ENCODE measurements at places on chromosomes 12 and 14.
A peak's percentile ranks its signal among the peaks of the same experiment; 100 is the strongest.

- no peak for DNase-seq
These were observed 29.0 kb upstream of the SMOC1 start for GRCh38 chr14:69850086-69850735.

- no peak for DNase-seq
These were observed 3.7 kb downstream of the HIF1A start for GRCh38 chr14:61699027-61699426.

DNA sequence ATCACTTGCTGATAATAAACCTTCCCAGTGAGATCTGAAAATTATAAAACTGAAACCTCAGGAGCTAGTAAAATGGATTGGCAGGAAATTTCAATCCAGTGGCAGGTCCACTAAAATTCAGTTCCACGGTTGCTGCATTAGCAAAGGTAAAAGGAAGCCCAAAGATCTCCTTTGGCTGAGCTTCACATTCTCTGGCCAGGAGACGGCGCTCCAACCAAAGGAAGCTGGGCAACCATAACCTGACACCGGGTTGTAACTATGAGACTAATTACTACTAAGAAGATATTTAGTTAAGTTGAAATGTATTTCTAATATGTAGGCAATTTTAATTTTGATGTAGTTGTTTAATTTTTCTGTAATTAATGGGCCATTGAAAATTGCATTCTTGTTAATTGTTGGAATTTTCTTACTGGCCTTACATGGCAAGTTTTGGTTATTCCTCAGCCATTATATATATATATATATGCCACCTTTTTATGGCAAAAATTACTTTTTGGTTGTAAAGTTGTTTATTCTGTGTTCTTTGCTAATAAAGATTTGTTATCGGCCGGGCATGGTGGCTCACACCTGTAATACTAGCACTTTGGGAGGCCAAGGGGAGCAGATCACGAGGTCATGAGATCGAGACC, 17.0 kb downstream of the OR8S1 start:
- DNase-seq, result peak; percentile 64

GRCh38 chr14:64303471-64303917, 9.3 kb upstream of the ESR2 start:
- peak; percentile 61 for DNase-seq

DNA sequence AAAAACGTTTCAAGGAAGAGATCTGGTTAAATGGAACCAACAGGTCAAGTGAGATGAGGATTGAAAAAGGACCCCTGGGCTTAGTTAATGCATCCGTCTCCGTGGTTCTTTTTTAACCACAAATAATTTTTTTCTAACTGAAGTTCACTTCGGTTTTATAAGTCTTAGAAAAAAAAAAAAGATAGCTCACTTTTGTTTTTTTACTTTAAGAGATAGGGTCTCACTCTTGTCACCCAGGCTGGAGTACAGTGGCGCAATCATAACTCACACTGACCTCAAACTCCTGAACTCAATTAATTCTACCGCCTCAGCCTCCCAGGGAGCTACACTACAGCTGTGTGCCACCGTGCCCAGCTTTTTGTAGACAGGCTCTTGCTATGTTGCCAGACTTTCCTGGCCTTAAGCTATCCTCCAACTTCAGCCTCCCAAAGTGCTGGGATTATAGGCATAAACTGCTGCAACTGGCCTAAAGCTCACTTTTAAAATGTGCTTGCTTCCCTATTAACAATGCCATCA, 11.8 kb downstream of the HNRNPC start:
- DNase-seq, result no peak

DNA sequence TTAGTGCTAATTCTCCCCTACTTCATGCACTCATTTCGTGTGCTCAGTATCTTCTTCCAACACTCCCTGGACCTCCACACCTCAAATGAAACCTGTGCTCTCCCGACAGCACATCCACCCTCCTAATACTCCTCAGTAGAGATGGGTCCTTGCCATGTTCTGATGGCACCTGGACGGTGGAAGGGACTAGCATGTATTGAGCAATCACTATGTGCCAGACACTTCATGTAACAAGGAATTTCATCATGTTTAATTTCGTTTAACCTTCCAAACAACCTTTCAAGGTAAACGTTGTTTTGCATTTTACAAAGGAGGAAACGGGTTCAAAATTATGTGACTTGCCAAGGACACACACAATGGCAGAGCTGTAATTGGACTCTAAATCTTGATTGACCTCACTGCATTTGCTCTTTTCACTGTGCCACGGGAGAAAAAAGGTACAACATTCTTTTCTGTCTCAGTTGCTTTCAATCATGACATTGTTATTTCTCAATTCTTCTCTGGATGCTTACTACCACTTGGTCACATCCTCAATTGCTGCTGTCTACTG, 12.2 kb upstream of the SLC7A8 start:
- no peak for DNase-seq

DNA sequence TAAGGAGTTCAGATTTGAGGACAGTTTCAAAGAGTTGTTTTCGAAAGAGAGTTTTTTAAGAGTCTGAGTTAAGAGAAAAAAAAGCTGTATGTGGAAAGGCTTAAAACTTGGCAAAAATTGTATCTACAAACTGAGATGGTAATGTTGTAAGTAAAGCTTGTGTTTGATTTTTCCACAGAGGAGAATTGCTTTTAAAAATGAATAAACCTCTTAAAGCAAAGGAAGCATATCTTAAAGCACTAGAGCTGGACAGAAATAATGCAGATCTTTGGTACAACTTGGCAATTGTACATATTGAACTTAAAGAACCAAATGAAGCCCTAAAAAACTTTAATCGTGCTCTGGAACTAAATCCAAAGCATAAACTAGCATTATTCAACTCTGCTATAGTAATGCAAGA, 50.3 kb downstream of the TMTC3 start:
- no peak for DNase-seq

- DNase-seq, result peak; percentile 80
These were observed 49.1 kb downstream of the NCOR2 start for GRCh38 chr12:124518051-124518932.

DNA sequence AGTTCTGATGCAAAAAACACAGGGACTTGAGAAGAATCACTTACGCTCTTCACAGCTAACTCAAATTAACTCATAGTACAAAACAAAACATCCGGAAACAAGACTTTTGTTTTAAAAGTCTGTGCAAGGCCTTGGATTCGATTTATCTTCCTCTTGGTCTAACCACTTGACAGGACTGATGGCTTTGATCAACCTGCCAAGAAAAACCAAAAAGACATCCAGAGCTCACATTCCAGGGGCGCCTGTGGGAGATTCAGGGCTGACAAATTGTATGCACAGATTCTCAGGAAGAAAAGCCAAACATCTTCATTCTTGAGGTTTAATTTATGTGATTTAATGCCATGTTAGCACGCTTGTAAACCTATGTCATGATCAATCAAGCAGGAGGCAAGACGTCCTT, 129.1 kb upstream of the TMCC3 start:
- no peak for DNase-seq

GRCh38 chr14:54672688-54673087, 105.8 kb downstream of the SAMD4A start:
- DNase-seq, result no peak

- no peak for DNase-seq
These were observed 103.8 kb downstream of the TMTC3 start for GRCh38 chr12:88245905-88246304.

DNA sequence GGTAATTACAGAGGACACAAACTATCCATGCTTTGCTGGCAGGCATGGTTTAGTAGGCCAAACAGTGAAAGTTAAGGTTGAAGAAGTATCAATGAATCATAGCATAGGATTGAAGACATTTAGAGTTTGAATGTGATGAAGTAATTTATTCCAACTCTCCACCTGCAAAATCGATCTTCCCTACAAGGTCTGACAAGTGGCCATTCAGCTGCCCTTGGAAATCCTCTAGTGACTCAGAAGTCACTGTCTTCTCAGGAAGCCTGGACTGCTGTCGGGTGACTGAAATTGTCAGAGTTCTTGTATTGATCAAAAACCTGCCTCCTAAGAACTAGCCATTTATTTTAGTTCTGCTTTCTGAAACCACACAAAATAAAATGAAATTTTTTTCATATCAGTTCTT, 17.7 kb upstream of the STXBP6 start:
- DNase-seq, result no peak

GRCh38 chr12:9606736-9607372, 862 bp downstream of the KLRB1 start:
- no peak for DNase-seq

GRCh38 chr12:71786829-71787228, 32.2 kb downstream of the RAB21 start:
- no peak for DNase-seq

DNA sequence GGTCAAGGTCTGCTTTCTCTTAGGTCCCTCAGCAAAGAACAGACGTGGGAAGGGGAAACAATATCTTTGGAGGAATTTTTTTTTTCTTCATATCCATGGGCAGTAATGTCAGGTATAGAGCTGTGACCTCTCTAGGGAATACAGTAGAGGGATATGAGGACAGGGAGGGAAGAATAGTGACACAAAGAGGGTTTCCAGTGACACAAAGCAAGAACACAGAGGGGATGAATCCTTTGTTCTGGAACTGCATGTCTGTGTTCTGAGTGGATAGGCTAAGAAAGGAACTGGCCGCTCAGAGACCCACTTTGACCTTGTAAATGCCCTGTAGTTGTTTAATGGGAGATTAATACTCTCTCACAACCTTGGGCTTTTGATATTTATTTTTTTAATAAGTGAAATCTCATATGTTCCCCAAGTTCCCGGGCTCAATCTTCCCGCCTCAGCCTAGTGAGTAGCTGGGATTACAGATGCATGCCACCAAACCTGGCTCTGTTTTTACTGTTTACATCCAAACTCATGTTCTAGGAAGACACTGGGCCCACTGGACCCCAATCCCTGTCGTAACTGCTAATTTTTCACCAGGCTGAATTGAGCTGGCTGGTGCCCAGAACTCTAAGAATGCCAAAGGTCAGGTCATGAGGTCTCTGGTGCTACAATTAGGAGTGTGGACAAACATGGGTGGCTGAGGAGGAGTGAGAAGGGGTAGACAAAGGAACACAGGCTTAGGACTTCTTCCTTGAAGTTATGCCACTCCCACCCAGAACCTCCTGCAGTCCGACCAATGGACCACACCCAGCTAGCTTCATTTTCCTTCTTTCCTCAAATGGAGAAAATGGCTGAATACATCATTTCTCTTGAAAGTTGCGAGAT, 9.1 kb upstream of the PLEKHH1 start:
- DNase-seq, result no peak

DNA sequence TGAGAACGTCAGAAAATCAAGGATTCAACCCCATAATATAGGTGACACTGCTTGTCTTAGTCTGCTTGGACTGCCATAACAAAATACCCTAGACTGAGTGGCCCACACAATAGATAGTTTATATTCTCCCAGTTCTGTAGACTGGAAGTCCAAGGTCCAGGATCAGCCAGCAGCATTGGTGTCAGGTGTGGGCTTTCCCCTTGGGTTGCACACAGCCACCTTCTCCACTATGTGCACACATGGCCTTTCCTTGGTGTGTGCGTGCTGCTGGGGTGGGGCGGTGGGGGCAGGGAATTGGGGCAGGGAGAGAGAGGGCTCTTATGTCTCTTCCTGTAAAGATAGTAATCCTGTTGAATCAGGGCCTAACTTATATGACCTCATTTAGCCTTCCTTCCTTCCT, 106.4 kb downstream of the SLC25A47 start:
- DNase-seq, result no peak

- DNase-seq, result peak; percentile 38
These were observed 91.3 kb downstream of the TSPAN9 start for GRCh38 chr12:3168223-3169221.
